ENCODE measurements at places on chromosomes 4 and X. TPM values are rescaled to one million over a fixed set of nuclear protein-coding genes. Genes with fewer than 3 reads are reported as not detected.

DNA sequence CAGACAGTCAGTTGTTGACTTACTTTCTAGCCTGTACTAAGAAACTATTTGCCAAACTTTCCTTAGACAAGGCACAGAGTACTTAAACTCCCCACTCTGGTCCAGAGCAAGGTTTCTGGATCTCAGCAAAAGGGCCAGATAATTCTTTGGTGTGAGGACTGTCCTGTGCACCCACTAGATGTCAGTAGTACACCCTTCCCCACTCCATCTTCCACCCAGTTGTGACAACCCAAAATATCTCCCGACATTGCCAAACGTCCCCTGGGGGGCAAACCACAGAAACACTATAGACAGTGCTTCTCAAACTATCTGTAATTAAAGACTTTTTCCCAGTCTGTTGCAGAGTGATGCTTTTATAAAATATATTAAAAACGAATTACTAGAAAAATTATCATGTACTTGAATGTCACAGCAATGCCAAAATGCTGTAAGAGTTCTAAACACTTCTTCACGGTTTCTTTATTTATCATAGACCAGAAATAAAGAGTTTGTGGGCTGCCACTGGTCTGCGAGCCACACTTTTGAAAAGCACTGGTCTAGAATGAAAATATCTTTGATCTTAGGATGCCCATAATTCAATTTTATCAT lies 203.5 kb downstream of the PRDM5 start:
- no peak for DNase-seq

DNA sequence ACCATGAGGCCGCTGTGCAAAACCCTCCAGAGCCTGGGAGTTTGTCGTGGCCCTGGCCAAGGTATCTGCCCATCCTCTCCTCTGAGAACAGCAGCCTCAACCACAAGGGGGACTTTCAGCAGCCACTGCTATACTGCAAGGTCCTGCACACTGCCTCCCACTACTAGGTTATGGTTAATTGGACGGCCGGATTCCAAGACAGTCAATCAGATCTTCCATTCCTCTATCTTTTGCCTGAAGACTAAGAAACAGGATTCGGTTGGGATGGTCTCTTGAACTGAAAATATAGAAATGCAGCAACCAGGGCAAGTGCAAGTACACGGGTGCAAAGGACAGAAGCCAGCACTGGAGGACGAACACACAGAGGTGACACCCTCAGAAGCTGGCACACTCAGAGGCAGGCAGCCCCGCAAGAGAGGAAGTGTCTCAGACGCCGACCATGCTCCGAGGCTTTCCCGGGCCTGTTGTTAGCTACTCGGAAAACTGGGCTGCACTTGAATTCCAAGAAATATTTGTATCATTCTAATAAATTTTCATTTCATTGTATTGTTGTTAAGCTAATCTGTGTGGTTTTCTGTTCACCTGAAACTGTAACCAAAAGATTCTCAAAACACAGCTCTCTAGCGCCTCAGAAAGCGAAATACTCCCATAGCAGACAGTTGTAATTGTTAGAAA lies 63.3 kb downstream of the AFAP1 start:
- no peak for DNase-seq

DNA sequence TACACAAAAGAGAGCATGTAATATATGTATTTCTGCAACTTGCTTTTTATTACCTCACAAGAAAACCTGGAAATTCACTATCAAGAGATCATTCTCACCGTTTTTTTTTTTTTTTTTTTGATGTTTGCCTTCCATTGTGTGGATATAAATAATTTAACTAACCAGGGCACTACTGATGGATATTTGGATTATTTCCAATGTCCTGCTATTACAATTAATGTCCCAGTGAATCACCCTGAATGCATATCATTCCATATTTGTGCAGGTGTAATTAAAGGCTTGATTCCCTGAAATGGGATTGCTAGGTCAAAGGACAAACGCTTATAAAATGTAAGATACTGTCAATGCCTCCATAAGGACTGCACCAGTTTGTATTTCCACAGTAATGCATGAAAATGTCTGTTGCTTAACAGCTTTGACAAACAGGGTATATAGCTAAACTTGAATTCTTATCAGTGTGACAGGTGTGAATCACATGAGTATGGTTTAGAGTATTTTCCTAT lies 87.8 kb downstream of the NCAPG start:
- no peak for DNase-seq

GRCh38 chr4:48727666-48728459 lies 52.2 kb downstream of the FRYL start:
- no peak for DNase-seq

GRCh38 chr4:143281507-143282190 lies 55.0 kb upstream of the GAB1 start:
- no peak for DNase-seq

GRCh38 chrX:275476-275966 lies 5.7 kb upstream of the PLCXD1 start:
- DNase-seq = peak; percentile 88

DNA sequence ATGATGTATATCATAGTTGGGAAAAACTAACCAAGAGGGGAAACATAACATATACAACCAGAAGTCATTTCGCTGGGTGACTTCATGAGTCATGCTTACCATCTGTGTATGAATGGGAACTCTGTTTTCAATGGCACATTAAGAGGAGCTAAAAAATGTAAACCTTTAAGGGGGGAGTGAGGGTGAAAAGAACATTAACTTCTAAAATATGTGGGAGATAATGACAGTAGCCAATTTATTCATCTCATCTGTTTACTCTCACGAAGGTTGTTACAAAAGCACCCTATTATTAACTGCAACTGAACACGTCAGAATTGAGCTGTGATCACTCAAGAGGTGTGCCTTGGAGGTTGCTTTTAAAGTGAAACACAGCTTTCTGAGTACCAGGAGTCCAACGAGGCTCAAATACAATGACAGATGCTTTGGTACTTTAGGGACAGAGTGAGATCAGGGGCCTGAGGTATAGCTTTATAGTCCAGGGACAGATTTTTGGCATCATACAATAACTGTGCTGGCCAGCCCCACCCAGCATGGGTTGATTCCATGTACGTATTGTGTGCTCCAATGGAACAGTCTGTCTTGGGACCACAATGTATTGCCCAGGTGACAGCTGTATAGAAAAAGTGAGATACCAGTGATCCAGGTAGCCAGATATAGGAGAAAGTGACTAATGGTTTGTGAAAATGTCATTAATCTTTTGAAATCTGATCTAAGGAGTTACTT lies 107.3 kb downstream of the AMMECR1 start:
- no peak for DNase-seq

DNA sequence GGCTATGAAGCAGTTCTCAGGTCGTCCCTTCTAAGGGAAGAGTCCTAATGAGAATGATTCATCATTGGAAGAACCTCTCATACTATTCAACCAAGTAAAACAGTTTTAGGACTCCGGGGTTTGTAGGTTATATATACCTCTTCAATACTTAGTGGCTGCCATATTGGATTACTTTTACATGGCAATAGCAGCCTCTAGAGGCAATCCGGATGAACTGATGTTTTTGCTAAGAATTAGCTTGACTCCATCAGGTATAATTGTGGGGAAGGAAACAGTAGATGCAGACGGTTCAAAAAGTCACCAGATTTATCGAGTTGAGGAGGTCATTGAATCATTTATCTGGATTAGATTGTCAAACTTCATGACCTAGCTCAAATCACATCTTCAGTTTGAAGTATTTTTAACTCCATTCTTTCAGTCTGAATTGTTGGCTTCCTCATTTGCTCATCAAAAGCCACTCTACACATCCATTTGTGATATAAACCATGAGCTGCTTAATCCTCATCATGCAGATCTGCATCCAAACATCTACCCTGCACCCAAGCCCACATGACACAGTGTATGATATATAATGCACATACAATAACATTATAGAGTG lies 28.4 kb downstream of the GUCY1B1 start:
- no peak for DNase-seq

DNA sequence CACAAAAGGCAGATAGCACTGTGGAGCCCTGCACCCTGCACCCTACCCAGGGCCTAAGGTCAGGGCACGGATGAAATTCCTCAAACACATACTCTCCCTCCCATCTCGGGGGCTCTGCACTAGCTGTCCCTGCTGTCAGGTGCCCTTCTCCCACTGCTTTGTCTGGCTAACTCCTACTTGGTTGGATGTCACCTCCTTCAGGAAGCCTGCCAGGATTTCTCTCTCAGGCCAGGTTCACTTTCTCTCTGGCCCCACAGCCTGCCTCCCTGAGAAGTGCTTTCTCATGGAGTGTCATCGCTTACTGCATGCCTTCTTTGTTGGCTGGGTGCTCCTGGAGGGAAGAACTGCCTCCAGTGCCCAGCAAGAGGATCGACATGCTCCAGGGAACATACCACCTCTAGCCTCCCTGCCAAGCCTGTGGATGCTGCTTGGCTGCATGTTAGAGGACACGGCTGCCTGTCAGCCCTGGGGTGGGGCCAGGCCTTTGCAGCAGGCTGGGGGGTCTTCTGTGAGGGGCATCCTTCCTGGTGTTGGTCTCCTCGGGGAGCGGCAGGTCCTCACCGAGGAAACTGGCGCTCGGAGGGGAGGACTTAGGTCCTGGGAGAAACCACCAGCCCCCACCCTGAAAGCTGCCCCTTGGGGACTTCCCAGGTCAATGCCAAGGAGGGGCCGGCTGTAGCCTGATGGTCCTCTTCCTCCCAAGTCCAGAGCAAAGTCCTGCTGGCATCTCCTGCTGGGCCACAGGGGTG lies 15.0 kb downstream of the ABLIM2 start:
- DNase-seq = no peak

DNA sequence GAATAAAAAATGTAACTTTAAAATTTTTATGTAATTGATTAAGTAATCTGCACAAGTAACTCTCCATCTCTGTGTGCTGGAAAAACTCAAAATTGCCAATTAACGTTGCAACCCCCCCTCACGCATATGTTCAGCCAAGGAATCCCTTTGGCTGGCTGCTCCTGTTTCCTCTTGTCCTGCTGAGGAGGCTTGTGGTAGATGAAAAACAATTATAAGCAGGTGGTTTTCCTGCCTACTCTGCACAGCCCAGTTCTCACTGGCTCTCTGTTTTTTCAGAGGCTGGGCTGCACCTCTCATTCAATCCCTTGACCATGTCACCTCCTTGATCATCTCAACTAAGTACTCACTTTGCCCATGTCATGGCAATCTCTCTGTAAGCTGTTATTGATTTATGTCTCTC lies 1068.4 kb downstream of the ARAP2 start:
- no peak for DNase-seq

GRCh38 chr4:93237521-93237920 lies 591.0 kb upstream of the ATOH1 start:
- no peak for DNase-seq

- no peak for DNase-seq
Observed at GRCh38 chr4:52566136-52567031, 92.7 kb downstream of the USP46 start.

DNA sequence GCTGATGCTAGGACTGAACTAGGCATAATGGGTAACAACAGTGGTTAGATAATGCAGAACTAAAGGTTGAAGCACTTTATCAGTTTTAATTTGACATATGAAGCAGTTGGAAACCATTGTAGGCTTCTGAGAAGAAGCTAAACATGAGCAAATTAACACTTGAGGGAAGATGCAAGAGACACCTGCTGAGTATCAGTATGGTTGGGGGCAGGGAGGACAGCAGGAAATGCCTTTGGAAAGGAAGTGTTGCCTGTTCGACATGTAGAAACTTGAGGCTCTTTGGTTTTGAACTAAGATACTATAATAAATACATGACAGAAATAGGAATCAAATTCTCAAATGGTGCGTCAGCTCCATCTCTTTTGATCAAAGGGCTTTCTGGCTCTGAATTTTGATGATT lies 115.6 kb downstream of the FHIP1A start:
- DNase-seq = no peak

GRCh38 chr4:73387552-73387951 lies 16.5 kb upstream of the ALB start:
- DNase-seq = no peak

DNA sequence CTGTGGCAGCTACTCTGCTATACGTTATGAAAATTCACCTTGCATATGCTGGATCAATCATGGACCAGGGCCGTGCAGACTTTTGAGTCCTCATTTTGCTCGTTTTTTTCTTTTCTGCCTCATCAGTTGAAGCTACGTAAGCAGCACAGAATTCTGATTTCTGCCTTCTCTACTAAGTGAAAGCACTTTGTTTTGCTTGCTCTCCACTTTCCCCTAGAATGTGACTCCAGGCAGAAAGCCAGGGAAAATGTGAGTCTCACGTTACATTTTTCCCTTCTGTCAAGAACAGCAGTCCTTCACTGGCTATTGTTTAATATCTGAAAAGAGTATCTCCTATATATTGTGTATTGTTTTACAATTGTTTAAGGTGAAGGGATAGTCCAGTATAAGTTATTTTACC lies 1840.1 kb downstream of the PCDH7 start:
- no peak for DNase-seq

DNA sequence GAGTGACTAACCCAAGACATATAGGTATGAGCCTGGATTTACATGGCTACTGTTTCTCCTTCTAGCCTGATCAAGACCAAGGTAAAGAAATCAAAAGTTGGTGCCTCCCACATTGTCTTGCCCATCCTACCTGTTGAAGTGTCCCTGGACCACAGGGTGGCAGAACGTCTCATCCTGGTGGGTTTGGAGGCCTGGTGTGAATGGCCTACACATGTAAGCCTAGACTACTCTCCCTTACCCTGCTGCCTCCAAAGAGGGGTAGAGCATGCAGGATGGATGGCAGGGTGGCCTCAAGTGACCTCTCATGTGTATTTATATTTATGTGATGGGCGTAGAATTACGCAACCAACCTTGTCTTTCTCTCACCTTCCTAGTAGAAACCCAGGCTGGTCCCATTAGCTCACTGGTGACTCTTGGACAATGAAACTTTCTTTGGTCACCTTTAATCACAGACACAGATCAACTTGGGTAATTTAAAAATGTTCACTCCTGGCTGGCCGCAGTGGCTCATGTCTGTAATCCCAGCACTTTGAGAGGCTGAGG lies 73.3 kb upstream of the SOD3 start:
- no peak for DNase-seq

DNA sequence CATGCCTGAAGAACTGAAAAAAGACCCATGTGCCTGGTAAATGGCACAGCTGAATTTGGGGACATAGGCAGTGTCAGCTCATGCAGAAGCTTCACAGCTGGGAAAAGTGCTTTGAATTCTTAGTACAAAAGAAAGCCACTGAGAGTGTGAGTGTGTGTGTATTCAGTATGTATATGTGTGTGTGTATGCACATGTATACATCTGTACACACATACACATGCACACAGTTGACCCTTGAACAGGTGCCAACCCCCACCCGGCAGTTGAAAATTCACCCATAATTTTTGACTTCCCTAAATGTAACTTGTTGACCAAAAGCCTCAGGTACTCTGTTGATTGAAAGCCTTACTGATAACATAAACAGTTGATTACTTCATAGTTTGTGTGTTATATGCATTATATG lies 49.5 kb upstream of the ENPP6 start:
- DNase-seq = no peak

- no peak for DNase-seq
Observed at GRCh38 chrX:44099366-44099765, 126.2 kb upstream of the NDP start.

- DNase-seq = no peak
Observed at GRCh38 chr4:74408639-74409038, 36.3 kb upstream of the AREG start.

Gene CT45A2
- not detected for total RNA-seq

Gene DGKQ
- total RNA-seq = 11.9 TPM

Gene NPY2R
- total RNA-seq = not detected

Gene SPATA4
- 4.9 TPM for total RNA-seq

Gene MAGEA12
- not detected for total RNA-seq

Gene MSANTD1
- total RNA-seq = 1.4 TPM

Gene IL15
- 6.0 TPM for total RNA-seq

Gene WDR13
- total RNA-seq = 138 TPM

Gene PDCL2
- total RNA-seq = not detected

All from upper lobe of left lung (tissue), 6 donors.